ENCODE measurements at places on chromosomes 1 and 21.

DNA sequence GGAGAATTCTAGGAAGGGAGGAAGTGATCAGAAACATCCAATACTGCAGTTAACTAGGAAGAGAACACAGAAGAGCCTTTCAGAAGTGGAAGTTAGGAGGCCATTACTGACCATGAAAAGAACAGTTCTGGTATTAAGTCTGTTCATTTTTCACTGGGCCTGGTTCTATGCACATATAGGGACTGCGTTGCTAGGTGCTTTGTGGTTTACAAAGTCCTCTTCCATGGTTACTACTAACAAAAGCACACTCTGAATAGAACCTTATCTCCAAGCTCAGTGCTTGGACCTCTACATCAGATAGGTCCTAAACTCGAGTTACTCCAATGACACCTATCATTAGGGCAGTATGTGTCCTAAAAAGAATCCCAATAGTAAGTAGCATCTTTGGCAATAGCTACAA is 75.4 kb downstream of the RPAP2 start:
- no peak for DNase-seq

GRCh38 chr1:99737016-99737415 is 29.4 kb downstream of the FRRS1 start:
- DNase-seq = peak; percentile 57

- DNase-seq = peak; percentile 50
Observed at GRCh38 chr1:155219592-155220031, 11.1 kb downstream of the MTX1 start.

GRCh38 chr1:165896277-165896676 is 68.9 kb downstream of the UCK2 start:
- no peak for DNase-seq

GRCh38 chr21:14114251-14114650 is 96.5 kb downstream of the LIPI start:
- DNase-seq = peak; percentile 75
